ENCODE measurements at places on chromosomes 2 and 18.

DNA sequence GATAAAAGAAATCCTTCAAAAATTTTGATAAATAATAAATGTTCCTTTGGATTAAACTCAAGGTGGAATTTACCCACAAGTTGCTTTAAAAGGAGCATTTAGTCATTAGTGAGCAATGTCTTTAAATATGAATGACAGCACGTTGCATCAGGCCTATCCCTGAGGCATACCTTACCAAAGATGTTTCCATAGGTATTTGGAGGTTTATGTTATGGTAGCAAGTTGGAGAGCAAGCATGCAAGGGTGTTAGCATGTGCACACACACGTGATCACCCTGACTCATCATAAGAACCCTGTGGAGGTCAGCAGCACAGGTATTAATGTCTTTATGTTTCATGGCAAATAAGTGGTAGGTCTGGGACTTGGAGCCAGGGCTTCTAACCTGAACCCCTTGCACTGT lies 159.9 kb downstream of the ACTR3 start:
- peak; percentile 86 for ATAC-seq

DNA sequence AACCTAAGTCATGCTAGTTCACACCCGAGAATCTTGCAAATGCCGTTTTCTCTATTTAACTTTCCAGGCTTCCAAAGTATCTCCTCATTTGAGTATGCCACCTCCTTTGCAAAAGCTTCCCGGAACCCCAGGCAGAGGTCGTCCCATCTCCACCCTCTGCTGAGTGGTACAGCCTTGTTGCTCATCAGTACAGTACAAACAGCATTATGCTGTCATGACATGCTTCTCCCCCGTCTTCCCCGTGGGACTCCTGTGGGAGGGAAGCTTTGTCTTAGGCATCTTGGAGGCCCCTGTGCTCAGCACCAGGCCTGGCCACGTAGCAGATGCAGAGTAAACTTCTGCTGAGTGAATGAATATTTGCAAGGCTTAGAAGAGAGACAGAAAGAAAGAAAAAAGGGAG lies 102.7 kb downstream of the CDCA7 start:
- ATAC-seq, result no peak

DNA sequence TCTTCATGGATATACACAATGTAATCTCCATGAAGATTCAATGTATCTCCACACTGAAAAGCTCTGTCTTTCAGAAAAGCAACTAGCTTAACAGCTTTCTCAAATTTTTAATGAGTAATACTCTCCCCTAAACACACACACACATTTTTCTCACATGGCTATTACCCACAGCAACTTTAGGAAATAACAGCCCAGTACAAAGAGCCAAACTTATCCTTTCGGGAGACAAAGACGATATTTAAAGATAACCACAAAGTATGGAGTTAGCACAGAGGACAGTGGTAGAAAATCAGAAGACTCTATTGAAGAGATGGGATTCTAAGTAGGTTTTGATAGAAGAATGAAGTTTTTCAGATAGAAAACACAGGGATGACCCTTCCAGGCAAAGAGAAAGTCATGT lies 394.9 kb upstream of the TRIB2 start:
- ATAC-seq, result no peak

DNA sequence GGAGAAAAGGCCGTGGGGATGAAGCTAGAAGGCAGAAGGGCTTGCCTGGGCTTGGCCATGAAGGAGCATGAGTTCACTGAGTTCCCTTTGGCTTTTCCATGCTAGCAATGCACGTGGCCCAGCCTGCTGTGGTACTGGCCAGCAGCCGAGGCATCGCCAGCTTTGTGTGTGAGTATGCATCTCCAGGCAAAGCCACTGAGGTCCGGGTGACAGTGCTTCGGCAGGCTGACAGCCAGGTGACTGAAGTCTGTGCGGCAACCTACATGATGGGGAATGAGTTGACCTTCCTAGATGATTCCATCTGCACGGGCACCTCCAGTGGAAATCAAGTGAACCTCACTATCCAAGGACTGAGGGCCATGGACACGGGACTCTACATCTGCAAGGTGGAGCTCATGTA lies 2.9 kb downstream of the CTLA4 start:
- ATAC-seq, result no peak

DNA sequence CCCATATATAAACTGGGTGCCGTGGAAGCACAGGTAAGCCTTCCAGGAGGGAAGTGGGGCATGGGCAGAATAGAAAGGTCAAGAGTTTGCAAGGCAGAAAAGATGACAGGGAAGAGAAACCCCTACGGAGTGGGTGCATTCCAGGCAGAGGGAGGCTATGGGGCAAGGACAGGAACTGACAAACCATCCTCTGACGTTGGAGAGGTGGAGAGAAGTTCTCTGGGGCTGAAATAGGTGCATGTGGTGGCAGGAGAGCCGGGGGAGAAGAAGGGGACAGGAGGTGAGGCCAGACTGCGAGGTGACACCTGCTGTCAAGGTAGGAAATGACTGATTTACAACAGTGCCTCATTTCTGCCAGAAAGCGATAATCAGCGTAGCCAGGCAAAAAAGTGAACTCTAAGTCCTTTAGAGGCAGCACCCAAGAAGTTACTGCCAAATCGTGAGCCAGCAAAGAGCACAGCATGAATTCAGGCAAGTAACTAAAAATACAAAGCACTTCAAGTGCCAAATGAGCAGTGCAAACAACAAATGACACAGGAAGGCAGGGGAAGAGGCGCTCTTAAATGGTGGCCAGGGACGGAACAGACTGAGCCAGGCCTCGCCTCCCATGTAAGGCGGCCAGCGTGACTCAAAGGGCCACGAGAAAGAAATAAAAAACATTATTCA lies 113.3 kb upstream of the ACVR1C start:
- no peak for ATAC-seq

- no peak for ATAC-seq
These were observed 82.5 kb downstream of the TNFRSF11A start for GRCh38 chr18:62407660-62408059.

DNA sequence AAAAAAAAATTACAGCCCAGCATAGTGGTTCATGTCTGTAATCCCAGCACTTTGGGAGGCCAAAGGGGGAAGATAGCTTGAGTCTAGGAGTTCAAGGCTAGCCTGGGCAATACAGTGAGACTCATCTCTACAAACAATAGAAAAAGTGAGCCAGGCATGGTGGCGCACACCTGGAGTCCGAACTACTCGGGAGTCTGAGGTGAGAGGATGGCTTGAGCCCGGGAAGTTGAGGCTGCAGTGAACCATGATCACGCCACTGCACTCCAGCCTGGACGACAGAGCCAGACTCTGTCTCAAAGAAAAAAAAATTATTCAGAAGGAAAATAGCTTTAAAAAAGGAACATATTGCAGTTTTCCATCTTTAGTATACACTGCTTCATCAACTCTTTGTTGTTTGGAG lies 47.8 kb downstream of the CYP27C1 start:
- no peak for ATAC-seq

- ATAC-seq, result no peak
These were observed 32.1 kb downstream of the RHOB start for GRCh38 chr2:20478961-20479360.
